ENCODE measurements at places on chromosomes 7 and 10. TPM values are rescaled to one million over a fixed set of nuclear protein-coding genes. Genes with fewer than 3 reads are reported as not detected.

Gene PTF1A
- not detected for total RNA-seq

Gene LEP
- total RNA-seq = not detected

Gene KLLN
- 0.71 TPM for total RNA-seq

- DNase-seq = no peak
These were observed 10.5 kb upstream of the TTYH3 start for GRCh38 chr7:2621061-2621828.

DNA sequence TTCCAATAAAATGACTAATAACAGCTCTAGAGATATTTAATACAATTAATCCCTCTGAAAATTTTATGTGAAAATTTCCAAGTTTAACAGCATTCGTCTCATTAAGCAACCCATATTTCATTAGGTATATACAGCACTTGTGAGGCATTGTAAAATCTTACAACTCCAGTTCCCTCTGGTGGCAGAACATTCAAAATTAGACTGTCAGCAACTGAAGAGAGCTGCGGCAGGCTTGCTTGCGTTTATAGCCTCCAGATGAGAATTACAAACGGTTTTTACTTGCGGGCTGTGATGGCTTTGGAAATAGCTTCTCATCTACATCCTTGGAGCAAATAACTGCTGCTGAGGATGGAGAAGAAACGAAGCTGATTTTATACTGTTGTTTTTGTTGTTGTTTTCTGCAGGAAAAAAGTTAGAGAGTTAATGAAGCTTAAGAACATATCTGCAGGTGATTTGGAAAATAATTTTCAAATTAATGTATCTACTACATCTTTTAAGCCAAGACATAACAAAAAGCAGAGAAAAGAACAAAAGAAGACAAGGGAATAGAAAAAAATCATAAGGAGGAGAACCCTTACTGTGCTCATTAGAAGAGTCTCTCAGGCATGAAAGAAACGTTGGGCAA lies 171.3 kb downstream of the MAGI2 start:
- DNase-seq = no peak

Gene SLC18A3
- not detected for total RNA-seq

DNA sequence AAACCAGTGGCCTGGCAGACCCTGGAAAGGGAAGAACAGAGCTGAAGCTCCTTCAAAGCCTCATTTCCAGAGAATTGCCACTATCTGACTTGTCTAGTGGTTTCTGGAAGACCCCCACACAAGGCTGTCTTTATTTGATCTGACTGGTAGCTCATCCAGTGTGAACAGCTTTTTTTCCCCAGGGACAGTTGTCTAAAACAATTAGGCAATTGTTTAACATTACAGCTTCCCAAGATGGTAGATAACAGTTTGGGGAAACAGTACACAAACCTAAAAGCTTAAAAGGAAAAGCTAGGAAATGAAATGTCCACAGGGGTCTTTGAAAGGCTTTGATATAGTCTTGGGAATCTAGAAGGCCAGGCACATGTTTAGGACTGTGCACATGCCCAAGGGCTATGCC lies 203.4 kb upstream of the CTBP2 start:
- DNase-seq = no peak

DNA sequence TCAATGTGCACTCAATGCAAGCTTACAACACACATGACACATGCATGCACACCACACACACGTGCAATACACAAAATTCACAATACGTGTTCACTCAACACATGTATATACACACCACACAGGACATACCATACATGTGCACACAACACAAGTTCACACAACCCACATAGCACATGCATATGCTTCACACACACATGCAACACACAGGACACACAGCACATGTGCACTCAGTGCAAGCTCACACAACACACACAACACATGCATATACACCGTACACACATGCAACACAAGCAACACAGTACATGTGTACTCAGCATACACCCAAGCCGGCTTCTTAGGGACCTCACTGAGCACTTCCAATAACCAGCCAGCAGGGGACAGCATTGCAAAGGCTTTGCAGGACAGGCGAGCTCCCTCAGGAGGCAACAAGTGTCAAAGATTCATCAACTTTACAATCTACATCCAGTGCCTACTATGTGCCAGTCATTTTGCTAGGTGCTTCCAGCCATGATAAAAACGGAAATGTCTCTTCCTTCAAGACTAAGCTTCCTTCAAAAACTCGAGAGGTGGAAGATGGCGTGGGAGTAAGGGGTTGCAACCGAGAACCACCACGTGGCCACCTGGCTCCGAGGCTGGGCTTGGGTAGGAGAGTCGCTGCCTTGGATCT lies 61.1 kb downstream of the JCAD start:
- peak; percentile 71 for DNase-seq

Gene ST8SIA6
- 0.34 TPM for total RNA-seq

Gene DOCK4
- total RNA-seq = 1.4 TPM

GRCh38 chr7:102042016-102042656 lies 224.7 kb downstream of the CUX1 start:
- DNase-seq = no peak

- no peak for DNase-seq
These were observed 8.6 kb downstream of the WNT16 start for GRCh38 chr7:121337398-121337797.

- DNase-seq = no peak
These were observed 8.6 kb downstream of the FBXW4 start for GRCh38 chr10:101686133-101686925.

Gene GRID1
- not detected for total RNA-seq

DNA sequence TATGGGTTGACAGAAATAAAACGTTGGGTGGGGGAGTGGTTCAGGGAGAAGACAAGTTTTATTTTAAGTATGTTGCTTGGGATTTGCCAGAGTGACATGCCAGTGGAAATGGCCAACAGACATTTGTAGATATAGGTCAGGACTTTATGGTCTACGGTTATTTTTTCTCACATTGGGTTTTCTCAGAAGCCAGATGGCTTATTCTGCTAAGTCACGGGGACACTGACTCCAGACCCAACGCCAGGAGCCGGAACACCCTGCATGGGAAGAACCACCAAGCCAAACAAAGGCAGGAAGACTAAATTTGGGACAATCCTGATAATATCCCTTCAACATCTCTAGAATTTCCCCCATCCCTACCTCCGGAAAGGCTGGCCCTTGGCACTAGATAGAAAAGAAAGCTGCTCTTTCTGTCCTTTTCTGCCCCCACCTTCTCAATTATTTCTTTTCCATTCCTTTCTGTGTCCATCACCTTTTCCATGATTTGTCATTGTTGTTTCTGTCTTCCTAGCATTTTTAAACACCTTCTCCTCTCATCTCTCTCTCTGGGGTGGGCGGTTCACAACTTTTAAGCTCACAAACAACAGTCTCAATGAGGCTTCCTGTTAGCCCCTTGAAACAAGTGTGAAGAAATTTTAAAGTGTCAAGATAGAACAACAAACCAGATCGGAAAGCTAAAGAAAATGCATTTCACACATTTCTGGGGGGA lies 44.7 kb downstream of the TBXAS1 start:
- no peak for DNase-seq

Gene ALOX5
- total RNA-seq = 14.2 TPM

GRCh38 chr7:151590850-151591771 lies 71.4 kb upstream of the RHEB start:
- no peak for DNase-seq

Gene RBM20
- 0.17 TPM for total RNA-seq

Gene TMEM225B
- total RNA-seq = 2.3 TPM

Measured in activated naive CD8-positive, alpha-beta T cell treated with anti-CD3 and anti-CD28 coated beads, Interleukin-2, amount 10 ng/mL, durations not matched to agents 7 days and 5 days (primary cell).